ENCODE measurements at places on chromosomes 7 and 10.

- H3K27me3 ChIP-seq: no peaks in the 10 kb centered on the region
- H3K4me3 ChIP-seq: no peak overlapping the region
- no peak overlapping the region for H3K27ac ChIP-seq
- no peak for DNase-seq
- H3K4me1 ChIP-seq: no peaks in the 10 kb centered on the region
These were observed 145.1 kb upstream of the MEOX2 start for GRCh38 chr7:15831606-15832005.

DNA sequence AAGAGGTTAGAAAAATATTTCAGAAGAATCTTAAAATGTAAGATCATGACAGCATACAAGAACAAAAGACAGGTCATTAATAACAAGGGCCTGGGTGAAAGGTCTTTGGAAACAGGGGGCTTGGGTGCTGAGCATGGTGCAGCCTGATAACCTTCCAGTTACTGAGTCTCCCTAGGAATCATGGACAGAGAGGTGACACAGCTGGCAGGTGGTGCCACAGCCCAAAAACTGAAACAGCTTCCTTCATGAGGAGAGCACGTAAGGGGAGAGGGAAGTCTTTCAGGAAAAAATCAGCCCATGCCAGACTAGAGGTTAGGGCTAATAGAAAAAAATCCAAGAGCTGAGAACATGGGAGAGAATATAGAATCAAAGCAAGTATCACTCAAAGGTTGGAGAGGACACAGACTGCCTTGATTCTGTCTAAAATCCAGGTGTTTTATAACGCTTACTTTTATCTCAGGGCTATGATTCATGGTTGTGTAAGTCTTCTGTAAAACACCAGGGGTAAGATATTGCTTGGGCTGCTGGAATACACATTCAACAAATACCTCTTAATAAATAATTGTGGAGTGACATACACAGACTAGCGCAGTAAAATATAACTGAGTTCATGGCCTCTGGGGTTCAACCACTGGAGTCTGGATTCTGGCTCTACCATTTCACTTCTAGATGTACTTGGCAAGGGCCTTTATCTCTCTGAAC lies 88.1 kb downstream of the SEMA3C start:
- no peak overlapping the region for H3K4me3 ChIP-seq
- H3K4me1 ChIP-seq: no peaks in the 10 kb centered on the region
- no peak overlapping the region for H3K27ac ChIP-seq
- no peaks in the 10 kb centered on the region for H3K36me3 ChIP-seq

GRCh38 chr7:98240961-98241673 lies 10.9 kb downstream of the TECPR1 start:
- H3K27me3 ChIP-seq: no peaks in the 10 kb centered on the region
- H3K4me3 ChIP-seq: no peak overlapping the region
- DNase-seq: no peak
- no peak overlapping the region for H3K27ac ChIP-seq

- no peak overlapping the region for H3K4me3 ChIP-seq
- H3K27ac ChIP-seq: no peak overlapping the region
- DNase-seq: no peak
- H3K27me3 ChIP-seq: no peaks in the 10 kb centered on the region
These were observed 7.3 kb downstream of the SCART1 start for GRCh38 chr10:133461027-133461426.

- H3K4me3 ChIP-seq: no peak overlapping the region
- H3K27ac ChIP-seq: no peak overlapping the region
- DNase-seq: no peak
- no peaks in the 10 kb centered on the region for H3K4me1 ChIP-seq
These were observed 199.7 kb upstream of the LRRN3 start for GRCh38 chr7:110891197-110891596.

DNA sequence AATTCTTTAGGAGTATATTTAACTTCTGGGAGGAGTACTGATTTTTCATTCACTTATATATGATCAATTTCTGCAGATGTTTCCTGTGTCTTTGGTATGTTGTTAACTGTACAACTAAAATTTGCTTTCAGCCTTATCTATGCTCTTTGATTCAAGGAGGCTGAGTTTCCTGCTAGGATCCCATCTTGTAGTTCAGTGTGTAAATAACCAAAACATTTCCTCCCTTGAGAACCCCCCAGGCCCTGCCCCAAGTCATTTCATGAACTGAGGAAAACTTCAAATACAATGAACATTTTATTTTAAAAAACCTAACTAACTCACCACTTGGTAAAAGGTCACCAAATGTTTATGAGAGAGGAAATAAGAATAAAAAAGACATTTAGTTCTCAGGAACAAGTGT lies 55.5 kb downstream of the VWA2 start:
- H3K27me3 ChIP-seq: no peaks in the 10 kb centered on the region
- no peaks in the 10 kb centered on the region for H3K4me1 ChIP-seq
- peaks cover 3% of the 10 kb centered on the region for H3K36me3 ChIP-seq
- DNase-seq: no peak
- no peak overlapping the region for H3K4me3 ChIP-seq

GRCh38 chr10:110576220-110576619 lies 8.7 kb downstream of the SMC3 start:
- no peak overlapping the region for H3K4me3 ChIP-seq
- no peak overlapping the region for H3K27ac ChIP-seq
- H3K4me1 ChIP-seq: peaks cover 33% of the 10 kb centered on the region

DNA sequence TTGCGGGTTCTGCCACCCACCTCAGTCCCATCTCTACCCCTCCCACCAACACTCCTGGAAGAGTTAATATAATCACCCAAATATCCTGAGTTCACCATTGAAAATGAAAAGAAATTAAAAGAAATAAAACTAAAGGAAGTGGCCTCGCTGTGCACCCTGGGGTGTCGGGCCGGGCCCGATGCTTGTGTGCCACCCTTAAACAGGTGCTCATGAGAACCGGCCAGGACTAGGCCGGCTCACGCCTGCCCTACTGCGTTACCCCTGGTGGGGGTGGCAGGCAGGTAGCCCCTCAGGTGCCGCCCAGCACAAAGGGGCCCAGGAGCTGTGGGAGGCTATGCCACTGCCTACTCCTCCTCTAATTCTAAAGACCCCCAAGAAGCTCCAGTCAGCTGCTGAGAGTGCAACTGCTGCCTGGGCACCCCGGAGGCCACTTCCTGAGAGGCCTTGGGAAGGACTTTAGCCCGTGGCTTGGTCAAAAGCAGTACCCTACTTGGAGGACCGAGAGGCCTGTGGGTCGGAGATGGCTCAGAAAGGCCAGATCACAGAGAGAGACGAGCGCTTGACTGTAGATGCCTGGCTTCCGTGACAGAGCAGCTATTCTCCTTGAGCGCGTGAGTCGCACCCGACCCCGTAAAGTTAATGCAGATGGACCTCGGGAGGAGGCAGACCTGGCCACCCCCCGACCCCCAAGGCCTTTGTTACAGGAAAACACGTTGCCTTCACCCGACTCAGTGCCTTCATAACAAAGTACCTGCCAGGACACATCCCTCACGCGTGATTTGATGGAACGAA lies 51.0 kb upstream of the PPP2R2D start:
- H3K4me1 ChIP-seq: no peaks in the 10 kb centered on the region
- no peak overlapping the region for H3K4me3 ChIP-seq
- H3K36me3 ChIP-seq: peaks cover 4% of the 10 kb centered on the region
- H3K27me3 ChIP-seq: peaks cover under 1% of the 10 kb centered on the region

DNA sequence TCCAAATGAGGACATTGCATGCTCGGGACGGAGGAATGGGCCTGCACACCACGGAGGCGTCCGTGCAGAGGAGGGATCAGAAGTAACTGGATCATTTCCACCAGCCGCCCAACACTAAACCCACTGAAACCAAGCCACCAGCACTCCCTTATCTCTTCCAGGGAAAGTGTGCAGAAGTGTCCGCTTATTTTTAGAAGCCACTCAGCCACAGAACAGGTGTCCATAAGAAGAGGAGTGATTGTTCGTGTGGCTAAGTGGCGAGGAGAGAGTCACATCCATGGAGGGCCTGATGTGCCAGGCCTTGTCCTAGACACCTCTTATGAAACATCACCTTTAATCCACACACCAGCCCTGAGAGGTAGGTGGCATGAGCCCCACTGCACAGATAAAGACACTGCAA lies 407.9 kb upstream of the NPVF start:
- peaks cover 34% of the 10 kb centered on the region for H3K27me3 ChIP-seq
- no peak overlapping the region for H3K4me3 ChIP-seq
- DNase-seq: no peak

- DNase-seq: no peak
- H3K27ac ChIP-seq: no peak overlapping the region
- peaks cover 69% of the 10 kb centered on the region for H3K27me3 ChIP-seq
- peaks cover 1% of the 10 kb centered on the region for H3K36me3 ChIP-seq
These were observed 26.1 kb downstream of the PROSER2 start for GRCh38 chr10:11849277-11849676.

- no peaks in the 10 kb centered on the region for H3K4me1 ChIP-seq
- H3K36me3 ChIP-seq: peaks cover 2% of the 10 kb centered on the region
- no peak for DNase-seq
- no peak overlapping the region for H3K4me3 ChIP-seq
- H3K27ac ChIP-seq: no peak overlapping the region
These were observed 697.6 kb downstream of the KCNMA1 start for GRCh38 chr10:76939933-76940468.

DNA sequence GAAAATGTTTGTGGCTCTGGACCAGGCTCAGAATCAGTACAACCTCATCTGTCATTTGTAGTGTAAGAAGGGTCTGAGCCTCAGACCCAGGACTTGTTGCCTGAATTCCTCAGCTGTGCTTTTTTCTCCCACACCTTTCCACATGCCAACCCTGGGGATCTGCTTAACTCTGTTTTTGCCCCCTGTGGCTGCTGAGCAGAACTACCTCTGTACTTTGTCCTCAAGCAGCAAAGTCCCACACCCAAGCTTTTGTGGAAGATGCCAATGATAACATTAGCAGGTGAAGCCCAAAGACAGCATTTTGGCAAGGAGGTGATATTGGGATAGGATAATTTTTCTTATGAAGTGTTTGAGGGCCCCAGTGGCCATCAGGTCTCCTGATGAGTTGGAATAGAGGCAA lies 5.8 kb upstream of the CYP2C18 start:
- no peaks in the 10 kb centered on the region for H3K36me3 ChIP-seq
- H3K27ac ChIP-seq: no peak overlapping the region
- H3K4me1 ChIP-seq: no peaks in the 10 kb centered on the region
- H3K27me3 ChIP-seq: no peaks in the 10 kb centered on the region
- H3K4me3 ChIP-seq: no peak overlapping the region

DNA sequence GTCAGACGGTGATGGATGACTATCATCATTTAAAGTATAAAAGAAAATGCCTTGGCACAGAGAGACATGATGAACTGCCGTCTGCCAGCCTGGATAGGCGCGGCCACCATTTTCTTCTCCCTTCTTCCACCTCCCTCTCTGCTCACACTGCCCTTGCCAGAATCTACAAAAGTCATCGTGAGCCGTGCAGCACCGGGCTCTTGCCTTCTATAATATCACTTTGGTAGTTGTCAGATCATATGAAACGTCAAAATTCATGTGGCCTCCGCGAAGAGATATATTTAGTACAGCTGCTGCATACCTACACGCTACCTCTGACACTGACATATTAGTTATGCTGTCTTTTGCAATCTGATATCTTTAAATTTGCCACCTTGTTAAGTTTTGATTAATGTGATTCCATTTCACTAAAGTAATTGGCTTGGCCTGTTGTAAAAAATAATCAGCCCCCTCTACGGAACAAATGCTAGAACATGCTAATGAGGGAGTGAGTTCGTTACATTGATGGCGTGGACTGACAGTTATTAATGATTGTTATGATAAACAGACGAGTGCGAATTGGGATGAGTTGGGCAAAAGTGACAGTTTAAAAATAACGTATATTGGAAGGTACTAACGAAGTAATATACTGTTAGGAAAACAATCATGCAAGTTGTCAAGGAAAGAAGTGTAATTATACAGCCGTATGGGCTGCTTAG lies 214.9 kb downstream of the LRMDA start:
- H3K36me3 ChIP-seq: no peaks in the 10 kb centered on the region
- H3K27me3 ChIP-seq: no peaks in the 10 kb centered on the region
- no peak overlapping the region for H3K27ac ChIP-seq
- no peaks in the 10 kb centered on the region for H3K4me1 ChIP-seq

DNA sequence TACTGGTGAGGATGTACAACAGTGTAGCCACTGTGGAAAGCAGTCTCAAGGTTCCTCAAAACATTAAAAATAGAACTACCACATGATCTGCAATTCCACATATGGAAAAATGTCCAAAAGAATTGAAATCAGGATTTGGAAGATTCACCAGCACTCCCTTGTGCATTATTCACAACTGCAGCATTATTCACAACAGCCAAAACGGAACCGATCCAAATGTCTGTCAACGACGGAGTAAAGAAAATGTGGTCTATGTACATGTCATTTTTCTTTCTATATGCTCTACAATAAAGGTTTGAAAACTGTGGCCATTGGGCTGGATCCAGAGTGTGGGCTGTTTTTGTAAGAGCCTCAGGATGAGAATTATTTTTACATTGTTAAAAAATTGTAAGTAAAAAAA lies 1206.1 kb upstream of the CELF2 start:
- H3K4me1 ChIP-seq: no peaks in the 10 kb centered on the region
- H3K27me3 ChIP-seq: no peaks in the 10 kb centered on the region
- H3K36me3 ChIP-seq: no peaks in the 10 kb centered on the region

DNA sequence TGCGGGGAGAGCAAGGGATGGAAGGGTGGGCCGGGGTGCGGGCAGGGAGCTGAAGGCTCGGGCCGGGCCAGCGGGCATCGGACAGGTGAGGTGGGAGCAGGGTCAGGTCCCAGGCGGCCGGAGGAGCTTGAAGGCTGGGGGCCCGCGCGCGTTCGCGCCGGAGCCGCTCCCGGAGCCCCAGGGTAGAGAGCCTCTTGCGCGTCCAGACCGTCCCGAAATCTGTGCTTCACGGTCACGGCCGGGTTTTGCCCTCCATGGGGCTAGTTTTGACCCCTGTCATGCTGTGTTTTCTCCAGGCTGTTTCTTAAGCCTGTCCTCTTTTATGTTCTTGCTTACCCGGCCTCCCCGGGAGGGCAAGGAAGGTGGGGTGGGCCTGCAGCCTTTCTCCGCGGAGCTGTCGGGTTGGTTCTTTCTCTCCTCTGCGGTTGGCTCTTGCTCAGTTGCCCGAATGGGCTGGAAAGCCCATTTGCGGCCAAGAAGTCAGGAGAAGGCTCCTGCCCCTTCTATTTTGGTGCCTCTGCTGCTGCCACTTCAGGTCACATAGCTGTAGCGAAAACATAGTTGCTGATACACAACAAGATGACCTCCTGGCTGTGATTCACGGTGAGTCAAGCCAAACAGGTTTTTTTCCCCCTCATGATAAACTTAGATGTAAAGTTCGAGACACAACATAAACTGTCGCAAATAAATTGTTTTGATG lies 650 bp downstream of the UBE2D1 start:
- peak overlapping the region; percentile 90 for H3K4me3 ChIP-seq
- no peak for DNase-seq
- no peaks in the 10 kb centered on the region for H3K27me3 ChIP-seq
- peaks cover 31% of the 10 kb centered on the region for H3K4me1 ChIP-seq
